ENCODE measurements at places on chromosomes 12 and 14. TPM values are rescaled to one million over a fixed set of nuclear protein-coding genes. Genes with fewer than 3 reads are reported as not detected.
A peak's percentile ranks its signal among the peaks of the same experiment; 100 is the strongest.

- DNase-seq = no peak
- peaks cover 18% of the 10 kb centered on the region for H3K36me3 ChIP-seq
- peak overlapping the region; percentile 82 for H3K27ac ChIP-seq
- H3K4me1 ChIP-seq = peaks cover 10% of the 10 kb centered on the region
- H3K4me3 ChIP-seq = peak overlapping the region; percentile 77
Observed at GRCh38 chr14:67815573-67816225, 691 bp downstream of the ZFYVE26 start.

DNA sequence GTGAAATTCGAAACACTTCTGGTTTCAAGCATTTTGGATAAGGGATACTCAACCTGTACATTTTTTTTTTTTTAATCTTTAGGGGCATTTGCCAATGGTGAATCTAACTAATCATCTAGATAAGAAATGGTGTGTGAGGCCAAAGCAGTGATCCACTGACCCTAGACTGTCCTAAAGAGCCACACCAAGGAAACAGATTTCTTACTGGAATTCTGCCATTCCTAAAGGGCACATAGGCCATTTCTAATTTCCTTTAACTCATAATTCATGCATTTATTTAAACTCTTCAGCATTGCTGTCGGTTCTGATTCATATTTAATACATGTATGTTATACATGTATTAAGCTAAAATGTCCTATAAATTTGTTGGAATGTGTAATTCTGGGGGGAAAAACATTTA lies 47.2 kb downstream of the FRS2 start:
- peaks cover 21% of the 10 kb centered on the region for H3K4me1 ChIP-seq
- H3K4me3 ChIP-seq = no peak overlapping the region
- H3K27ac ChIP-seq = no peak overlapping the region
- H3K27me3 ChIP-seq = no peaks in the 10 kb centered on the region

- H3K4me1 ChIP-seq = no peaks in the 10 kb centered on the region
- DNase-seq = no peak
- H3K27me3 ChIP-seq = no peaks in the 10 kb centered on the region
- no peak overlapping the region for H3K4me3 ChIP-seq
- H3K27ac ChIP-seq = peak overlapping the region; percentile 89
Observed at GRCh38 chr12:70534466-70534865, 102.8 kb downstream of the PTPRB start.

Gene HOXC12
- 0.22 TPM for total RNA-seq

- no peak for DNase-seq
- H3K27me3 ChIP-seq = no peaks in the 10 kb centered on the region
- H3K27ac ChIP-seq = no peak overlapping the region
- no peaks in the 10 kb centered on the region for H3K4me1 ChIP-seq
- H3K36me3 ChIP-seq = no peaks in the 10 kb centered on the region
- no peak overlapping the region for H3K4me3 ChIP-seq
Observed at GRCh38 chr14:24459331-24459730, 16.8 kb upstream of the SDR39U1 start.

- H3K27me3 ChIP-seq = no peaks in the 10 kb centered on the region
- DNase-seq = no peak
- H3K4me3 ChIP-seq = no peak overlapping the region
- H3K27ac ChIP-seq = peak overlapping the region; percentile 70
- no peaks in the 10 kb centered on the region for H3K36me3 ChIP-seq
Observed at GRCh38 chr12:50620109-50620977, 115.6 kb downstream of the DIP2B start.

Data from tibial nerve (tissue), 4 donors.